ENCODE measurements at places on chromosomes 2 and 18.
A peak's percentile ranks its signal among the peaks of the same experiment; 100 is the strongest.

GRCh38 chr2:218397820-218398436, 1.7 kb upstream of the CTDSP1 start:
- DNase-seq: peak; percentile 37

DNA sequence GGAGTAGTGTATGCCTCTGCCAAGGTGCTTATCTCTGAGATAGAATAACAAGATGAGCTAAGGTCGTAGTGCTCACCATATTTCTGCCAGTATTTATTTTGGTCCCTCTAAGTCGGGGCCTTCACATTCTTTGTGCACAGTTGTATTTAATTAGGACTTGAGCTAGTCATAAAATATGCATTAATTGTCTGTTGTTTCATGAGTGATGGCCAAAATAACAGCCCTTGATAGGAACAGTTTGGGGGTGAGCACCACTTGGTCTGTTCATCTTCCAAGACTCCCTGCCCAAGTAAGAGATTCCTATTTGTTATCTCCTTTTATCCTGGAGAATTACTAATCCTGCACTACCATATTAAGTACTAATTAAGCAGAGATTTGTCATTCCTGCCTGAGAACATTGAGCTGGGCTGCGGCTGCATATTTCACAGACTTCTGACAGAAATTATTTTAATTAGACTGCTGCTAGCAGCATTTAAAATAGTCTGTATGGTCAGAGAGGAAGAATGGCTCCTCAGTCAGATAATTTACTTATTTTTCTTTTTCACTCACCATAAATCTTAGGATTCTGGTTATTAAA, 435.1 kb downstream of the MTX2 start:
- no peak for DNase-seq

GRCh38 chr2:126849486-126849885, 49.2 kb upstream of the TEX51 start:
- DNase-seq: no peak

- no peak for DNase-seq
These were observed 24.8 kb downstream of the SMAD4 start for GRCh38 chr18:51054764-51055163.

DNA sequence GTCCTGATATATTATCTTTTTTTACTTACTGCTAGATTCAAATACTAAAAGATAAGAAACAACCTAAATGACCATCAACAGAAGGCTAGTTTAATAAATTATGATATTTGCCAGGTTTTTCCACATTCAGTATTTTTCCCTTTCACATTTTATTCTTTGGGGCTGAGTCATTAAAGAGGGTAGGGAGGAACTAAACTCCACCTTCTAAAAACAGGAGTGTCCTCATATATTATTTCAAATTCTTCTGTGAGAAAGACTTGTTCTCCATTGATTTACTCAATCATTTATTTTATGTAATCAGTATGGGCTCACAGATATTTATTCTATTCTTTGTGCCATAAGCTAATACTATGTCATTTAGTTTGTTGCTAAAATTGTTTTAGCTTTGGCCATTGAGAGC, 9.0 kb downstream of the HDHD2 start:
- DNase-seq: no peak

DNA sequence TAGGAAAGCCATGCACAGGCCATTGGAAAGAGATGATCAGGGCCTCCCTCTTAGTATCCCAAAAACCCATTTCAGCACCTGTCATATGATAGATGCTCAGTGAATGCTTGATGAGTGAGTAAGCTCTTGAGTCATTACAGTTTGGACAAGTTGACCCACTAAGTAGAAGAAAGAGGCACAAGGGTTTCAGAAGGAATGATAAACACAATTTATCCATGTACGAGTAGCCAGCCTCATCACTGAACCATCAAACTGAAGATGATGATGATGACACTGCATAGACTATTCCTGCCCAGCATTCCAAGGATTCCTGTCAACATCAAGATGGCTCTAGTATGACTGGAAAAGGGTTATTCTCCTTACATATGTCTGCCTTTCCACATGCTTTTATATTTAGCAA, 596.0 kb downstream of the BCL11A start:
- no peak for DNase-seq

DNA sequence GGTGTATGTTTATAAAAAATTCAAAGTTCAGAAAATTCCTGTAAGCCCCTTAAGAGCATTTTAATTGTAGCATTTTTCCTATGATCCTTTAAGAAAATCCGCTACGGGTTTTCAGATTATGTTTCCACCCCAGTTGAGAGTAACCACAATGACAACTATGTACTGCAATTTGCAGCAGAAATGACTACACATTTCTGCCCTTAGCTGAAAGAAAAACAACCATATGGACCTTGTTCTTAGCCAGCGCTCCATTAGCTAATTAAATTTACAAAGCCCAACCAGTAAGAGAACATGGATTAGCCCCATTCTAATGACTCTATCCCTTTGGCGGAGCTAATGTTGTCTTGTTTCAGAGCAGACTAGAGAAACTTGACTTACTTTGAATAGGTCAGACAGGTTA, 247.6 kb downstream of the SLC8A1 start:
- DNase-seq: no peak

GRCh38 chr18:45166836-45167551, 448.3 kb upstream of the SLC14A2 start:
- DNase-seq: no peak

DNA sequence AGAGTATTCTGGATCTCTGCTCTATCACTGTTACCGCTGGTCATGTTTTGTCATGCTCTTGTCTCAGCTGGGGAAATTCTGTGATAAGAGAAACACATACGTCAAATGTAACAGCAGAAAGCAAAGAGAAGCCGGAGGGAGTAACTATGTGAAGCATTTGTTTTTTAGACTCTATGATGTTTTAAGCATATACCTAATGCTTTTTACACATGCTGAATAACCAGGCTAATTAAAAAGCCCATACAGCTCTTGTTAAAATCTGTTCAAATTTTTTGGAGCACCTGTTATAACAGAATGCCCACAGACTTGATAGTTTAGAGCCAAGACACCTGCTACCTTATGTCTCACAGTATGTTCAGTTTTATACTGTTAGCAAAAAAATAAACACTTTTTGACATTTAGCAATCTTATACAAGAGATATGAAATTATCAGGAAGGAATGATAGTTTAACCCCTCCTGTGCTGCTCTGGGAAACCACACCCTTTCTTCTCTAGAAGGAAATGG, 92.3 kb upstream of the TANK start:
- DNase-seq: no peak

- DNase-seq: no peak
These were observed 375.7 kb downstream of the EIPR1 start for GRCh38 chr2:3001615-3002560.

DNA sequence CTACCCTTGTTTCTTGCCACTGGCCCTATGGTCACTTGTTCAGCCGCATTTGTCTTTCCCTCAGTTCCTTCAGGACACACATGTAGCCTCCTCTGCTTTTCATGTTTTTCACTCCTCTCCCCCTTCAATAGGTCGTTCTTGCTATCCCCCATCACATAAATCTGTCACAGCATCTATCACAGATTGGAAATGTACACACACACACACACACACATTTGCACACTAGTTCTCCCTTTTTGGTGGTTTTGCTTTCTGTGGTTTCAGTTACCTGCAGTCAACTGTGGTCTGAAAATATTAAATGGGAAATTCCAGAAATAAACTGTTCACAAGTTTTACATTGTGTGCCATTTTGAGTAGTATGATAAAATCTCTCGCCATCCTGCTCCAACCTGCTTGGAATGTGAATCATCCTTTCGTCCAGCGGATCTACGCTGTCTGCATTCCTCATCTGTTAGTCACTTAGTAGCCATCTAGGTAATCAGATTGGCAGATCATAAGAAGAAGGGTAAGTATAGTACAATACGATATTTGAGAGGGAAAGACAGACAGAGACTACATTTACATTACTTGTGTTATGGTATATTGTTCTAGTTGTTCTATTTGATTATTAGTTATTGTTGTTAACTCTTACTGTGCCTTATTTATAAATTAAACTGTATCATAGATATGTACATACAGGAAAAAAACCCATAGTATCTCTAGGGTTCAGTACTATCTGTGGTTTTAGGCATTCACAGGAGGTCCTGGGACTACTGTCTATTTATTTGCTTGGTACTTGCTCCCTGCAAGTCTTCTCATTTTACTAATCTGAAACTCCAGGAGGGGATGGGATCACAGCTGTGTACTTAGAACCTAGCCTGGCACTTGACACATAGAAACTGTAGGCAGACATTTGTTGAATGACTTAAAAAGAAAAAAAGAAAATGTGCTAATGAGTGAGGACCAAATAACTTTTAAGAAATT, 86.1 kb upstream of the PNPT1 start:
- DNase-seq: no peak

DNA sequence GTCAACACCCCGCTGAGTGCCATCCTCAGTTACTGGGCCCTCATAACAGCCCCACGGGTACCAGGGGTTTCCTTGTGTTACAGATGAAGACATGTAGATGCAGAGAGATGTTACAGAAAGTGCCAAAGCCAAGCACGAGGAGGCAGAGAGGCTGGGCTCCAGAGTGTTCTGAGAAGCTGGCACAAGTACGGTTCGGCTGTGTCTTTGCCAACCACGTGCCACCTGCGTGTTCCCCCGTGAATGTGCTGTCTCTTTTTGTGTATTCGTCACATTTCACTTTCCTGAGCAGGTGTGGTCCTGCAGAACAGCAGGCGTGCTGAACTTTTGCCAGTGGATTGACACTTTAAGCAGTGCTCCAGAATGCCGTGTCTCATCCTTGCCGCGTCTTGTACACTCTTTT, 124.6 kb downstream of the NCK2 start:
- DNase-seq: no peak

DNA sequence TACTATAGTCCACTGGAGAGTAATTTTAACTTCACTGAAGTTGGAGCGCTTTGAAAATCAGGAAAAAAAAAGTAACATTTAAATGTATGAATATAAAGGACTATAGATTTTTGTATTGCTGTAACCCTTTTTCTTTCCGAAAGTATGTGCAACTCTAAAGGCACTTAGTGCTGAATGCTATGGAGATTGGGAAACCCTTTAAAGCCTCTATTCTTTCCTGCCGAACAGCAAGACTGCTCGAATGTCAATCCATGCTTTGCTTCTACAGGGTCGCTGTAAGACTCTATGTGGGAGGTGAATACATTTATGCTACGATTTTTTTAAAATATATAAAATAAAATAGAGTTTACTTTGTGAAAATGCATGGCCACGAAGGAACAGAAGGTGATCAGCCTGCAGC, 825 bp downstream of the GRB14 start:
- no peak for DNase-seq

- DNase-seq: no peak
These were observed 26.6 kb upstream of the SLC14A2 start for GRCh38 chr18:45588376-45589355.

DNA sequence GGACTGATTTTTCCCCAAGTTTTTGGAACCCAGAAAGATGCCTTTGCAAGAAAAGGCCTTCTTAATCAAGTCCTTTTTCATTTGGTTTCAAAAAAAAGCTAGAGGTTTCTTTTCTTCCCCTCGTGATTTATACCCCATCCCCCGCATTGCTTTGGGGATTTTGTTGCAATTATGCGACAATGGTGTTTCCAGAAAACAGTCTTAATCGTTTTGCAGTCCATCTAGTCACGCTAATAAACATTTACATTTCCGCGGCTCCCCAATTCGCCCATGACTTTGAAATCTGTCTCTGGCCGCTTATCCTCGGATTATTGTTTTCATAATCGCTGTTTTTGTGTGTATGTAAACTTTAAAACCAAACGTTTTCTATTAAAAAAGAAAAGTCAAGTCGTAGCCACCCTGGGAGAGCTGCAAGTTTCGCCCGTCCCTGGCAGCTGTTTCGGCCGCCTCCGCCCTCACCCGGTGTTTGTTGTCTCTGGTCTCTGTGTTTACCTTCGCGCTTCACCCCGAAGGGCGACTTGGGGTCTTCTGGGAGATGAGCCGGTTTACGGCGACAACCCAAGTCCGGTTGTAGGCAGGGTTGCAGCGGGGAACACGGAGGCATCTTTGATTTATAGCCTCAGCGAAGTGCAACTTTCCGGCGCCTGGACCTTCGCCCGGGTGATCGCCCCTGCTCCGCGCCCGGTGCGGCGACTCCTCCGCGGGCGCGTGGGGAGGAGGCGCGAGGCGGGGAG, 667 bp downstream of the SP9 start:
- no peak for DNase-seq

GRCh38 chr2:238634701-238635357, 208.1 kb downstream of the ASB1 start:
- no peak for DNase-seq

DNA sequence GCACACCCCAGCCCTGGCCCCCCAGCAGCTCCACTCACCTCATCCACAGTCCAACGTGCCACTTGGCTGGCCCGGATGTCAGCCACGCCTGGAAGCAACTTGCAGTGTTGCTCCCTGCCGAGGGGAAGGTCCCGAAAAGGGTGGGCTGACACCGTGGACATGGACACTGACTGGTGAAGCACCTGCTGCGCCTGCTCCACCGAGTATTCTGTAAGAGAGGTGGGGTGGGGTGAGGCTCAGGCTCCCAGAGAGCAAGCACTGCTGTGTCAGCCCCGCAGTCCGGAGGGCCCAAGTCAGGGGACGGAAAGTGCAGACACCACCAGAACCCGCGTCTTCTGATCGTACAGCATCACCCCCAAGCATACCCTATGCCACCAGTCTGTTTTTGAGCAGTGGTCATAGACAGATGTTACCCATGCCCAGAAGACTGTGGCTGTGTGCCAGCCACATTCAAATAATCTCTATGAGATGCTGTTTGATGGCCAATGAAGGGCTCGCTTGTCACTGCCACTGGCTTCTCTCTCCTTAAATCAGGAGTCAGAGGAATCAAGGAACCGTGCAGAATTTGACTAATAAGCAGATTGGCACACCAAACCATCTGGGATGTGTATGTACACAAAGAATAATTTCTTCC, 74.2 kb upstream of the TMEM200C start:
- no peak for DNase-seq

DNA sequence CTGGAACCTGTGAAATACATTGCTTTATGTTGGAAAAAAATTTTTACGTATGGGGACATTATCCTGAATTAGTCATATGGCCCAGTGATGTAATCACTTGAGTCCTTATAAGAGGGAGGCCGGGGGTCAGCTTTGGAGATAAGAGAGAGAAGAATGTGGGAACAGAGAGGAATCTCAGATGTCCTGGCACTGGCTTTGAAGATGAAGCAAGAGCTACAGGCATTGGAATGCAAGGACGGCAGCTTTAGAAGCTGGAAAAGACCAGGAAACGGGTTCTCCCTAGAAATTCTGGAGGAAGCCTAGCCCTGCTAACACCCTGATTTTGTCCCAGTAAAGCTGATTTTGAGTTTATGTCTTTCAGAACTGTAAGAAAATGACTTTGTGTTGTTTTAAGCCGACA, 1129.9 kb upstream of the GYPC start:
- DNase-seq: no peak

GRCh38 chr18:46291149-46291548, 187.0 kb downstream of the HAUS1 start:
- DNase-seq: no peak
